Cardiac septum (tissue), 1 donor: ENCODE measurements at places on chromosomes 4 and X. TPM values are rescaled to one million over a fixed set of nuclear protein-coding genes. Genes with fewer than 3 reads are reported as not detected.

DNA sequence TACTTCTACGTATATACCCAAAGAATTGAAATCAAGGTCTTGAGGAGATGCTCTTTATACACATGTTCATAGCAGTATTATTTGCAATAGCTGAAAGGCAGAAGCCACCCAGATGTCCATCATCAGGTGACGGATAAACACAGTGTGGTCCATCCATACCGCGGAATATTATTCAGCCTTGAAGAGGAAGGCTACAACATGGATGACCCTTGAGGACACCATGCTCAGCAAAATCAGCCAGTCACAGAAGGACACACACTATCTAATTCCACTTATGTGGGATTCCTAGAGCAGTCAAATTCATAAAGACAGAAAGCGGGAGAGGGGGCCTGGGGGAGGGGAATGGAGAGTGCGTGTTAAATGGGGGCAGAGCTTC, 44.5 kb downstream of the RGS12 start:
- DNase-seq, result no peak

DNA sequence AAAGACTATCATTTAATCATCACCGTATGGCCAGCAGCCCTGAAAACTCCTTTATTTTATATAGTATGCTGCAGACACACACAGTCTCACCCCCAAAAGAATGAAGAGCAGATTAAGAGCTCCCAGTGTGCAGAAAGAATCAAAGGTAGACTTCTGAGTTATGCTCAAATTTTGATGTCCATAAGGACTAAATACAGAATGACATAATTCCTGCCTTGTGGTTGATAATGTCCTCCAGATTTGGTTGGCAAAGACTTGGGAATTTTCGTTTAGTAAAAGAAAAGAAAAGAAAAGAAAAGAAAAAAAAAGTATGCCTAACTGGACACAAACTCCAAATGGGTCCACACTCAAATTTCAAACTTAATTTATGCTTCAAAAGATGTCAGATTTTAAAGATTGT, 118.1 kb upstream of the PLAC1 start:
- DNase-seq, result no peak

DNA sequence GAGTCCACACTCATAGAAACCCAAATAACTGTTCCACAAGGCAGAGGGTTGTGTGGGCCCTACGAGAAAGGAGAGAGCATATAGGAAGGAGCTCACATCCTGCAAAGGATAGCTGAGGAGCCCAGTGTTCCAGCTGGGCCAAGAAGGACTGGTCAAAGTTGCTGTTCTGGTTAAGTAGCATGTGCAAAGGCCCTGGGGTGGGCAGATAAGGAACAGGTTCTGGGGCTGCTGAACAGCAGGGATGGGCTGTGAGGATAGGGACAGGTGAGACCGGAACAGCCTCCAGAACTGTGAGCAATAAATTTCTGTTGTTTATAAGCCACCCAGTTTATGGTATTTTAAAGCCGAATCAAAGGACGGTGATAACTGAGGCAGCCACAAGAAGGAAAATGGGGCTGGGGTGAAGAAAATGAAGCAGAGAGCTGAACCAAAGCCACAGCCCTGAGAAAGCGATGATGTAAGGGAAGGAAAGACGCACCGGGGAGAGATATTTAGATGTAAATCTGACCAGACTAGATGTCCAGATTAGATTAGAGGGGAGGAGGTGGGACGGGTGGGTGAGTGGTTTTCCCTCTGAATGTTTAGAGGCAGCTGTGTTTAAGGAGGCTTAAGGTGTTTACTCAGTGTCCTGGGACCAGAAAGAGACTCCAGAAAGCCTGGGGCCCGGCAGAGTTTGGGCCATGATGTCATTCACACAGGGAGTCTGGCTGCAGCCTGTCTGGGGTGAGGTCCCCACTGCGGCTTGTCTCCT, 180.8 kb upstream of the BCOR start:
- no peak for DNase-seq

GRCh38 chrX:107712231-107713202, 63.1 kb downstream of the TSC22D3 start:
- DNase-seq, result peak; percentile 47

POU4F2 gene
- total RNA-seq, result not detected

FGD1 gene
- total RNA-seq, result 8.0 TPM

GLRB gene
- total RNA-seq, result 23.1 TPM
